CD4-positive, alpha-beta T cell treated with Interleukin-15 for 4 hours (primary cell): ENCODE measurements at places on chromosomes 16 and 17.
A peak's percentile ranks its signal among the peaks of the same experiment; 100 is the strongest.

DNA sequence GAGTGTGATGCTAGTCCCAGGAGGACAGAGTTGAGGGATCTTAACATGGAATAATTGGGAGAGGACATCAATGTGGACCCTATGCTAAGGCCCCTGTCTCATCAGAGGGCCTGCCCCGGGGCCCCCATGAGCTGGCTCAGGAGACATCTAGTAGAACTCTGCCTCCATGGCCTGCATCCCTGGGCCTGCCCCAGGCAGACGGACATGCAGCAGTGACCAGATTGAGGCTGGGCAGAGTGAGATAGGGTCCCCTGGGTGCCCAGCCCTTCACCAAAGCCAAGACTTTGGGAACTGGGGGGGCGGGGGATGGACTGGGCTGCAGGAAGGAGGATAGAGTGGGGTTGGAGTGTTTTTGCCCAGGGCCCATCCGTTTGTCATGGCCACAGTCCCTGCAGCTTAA, 115.2 kb downstream of the CCDC182 start:
- DNase-seq: no peak

- peak; percentile 6 for DNase-seq
Measured at GRCh38 chr17:29659155-29659554, 36.4 kb upstream of the CORO6 start.

DNA sequence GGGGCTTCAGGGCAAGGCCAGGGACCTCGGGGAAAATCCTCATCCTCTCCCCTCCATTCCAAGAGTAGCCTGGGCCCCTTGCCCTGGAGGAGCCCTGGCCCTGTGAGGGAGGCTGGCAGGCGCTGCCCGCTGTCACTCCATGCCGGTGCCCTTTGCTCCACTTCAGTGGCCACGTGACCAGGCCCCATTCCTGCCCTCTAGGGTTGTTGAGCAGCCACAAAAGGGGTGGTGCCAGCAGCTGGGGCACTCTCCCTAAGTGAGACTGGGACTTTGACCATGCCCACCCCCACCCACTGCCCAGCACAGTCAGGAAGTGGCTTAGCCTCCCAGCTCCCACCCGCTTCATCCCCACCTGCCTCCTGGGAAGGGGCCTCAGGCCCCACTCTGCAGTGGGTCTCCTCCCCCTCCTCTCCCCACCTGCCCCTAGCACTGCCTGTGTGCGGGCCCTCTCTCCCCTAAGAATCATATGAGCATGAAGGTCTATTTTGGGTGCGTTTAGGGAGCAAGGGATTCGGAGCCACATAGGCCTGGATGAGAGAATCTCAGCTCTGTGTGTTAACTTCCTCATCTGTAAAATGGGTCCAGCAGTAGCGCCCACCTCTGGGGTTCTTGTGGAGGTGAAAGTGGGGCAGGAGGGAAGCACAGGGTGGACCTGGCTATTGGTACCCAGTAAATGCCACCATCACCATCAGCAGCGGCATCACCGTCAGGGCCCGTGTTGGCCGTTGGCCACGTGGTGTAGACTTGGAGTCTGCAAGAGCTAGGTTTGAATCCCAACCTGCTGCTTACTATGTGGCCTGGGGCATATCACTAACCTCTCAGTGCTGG, 7.2 kb downstream of the PDK2 start:
- DNase-seq: no peak

DNA sequence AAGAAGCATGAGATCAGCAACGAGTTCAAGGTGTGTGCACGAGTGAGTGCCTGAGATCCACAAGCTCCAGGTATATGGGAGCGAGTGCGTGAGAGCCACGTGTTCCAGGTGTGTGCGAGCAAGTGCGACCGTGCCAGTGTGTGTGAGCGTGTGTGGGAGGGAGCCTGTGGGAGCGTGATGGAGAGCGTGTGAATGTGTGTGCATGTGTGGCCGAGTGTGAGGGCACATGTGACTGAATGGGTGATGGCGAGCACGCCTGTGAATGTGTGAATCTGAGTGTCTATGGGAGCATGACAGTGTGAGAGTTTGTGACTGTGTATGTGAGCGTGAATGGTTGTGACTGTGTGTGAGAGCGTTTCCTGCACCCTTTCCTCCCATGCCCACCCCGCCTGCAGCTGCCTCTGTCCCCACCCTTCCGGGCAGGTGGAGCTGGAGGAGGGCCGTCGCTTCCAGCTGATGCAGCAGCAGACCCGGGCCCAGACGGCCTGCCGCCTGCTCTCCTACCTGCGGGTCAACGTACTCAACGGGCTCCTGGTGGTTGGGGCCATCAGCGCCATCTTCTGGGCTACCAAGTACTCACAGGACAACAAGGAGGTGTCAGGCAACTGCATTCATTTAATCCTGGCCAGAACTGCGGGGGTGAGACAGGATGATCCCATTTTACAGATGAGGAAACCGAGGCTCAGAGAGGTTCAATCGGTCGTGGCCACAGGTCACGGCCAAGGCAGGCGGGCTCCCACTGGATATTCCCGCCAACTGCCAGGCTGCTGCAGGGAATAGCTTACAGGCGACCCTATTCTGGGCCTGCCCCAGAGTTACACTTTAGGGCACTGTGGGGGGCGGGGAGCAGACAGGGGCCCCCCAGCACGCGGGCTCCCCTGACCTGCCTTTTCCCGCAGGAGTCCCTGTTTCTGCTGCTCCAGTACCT, 3.7 kb downstream of the TMC8 start:
- peak; percentile 88 for DNase-seq

- no peak for DNase-seq
Measured at GRCh38 chr16:84479716-84480450, 24.6 kb downstream of the MEAK7 start.

DNA sequence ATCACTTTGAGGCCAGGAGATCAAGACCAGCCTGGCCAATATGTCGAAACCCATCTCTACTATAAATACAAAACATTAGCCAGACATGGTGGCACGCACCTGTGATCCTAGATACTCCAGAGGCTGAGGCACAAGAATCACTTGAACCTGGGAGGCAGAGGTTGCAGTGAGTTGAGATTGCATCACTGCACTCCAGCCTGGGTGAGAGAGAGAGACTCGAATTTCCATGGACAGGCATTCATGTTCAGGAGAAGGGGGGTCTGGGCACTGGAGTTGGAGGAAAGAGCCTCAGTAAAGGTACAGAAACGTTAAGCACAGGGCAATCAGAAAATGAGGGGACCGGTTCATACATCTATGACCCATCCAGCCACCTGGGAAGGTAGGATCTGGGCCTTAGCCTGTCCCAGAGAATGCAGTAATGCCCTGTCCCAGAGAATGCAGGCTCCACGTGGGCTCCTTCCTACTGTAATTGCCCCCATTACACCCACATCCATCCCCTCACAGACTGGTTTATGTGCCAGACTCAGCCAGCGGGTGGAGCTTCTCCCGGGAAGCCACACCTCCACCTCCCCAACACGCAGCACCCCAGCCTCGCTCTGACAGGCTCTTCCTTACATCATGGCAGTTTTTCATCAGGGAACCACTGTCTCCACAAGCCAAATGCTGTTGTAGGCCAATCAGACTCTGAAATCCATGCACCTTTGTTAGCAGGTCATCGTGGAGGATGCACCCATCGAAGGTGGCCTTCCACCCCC, 21.6 kb upstream of the ARL4D start:
- DNase-seq: no peak

- no peak for DNase-seq
Measured at GRCh38 chr16:89653656-89654295, 3.7 kb downstream of the CHMP1A start.

DNA sequence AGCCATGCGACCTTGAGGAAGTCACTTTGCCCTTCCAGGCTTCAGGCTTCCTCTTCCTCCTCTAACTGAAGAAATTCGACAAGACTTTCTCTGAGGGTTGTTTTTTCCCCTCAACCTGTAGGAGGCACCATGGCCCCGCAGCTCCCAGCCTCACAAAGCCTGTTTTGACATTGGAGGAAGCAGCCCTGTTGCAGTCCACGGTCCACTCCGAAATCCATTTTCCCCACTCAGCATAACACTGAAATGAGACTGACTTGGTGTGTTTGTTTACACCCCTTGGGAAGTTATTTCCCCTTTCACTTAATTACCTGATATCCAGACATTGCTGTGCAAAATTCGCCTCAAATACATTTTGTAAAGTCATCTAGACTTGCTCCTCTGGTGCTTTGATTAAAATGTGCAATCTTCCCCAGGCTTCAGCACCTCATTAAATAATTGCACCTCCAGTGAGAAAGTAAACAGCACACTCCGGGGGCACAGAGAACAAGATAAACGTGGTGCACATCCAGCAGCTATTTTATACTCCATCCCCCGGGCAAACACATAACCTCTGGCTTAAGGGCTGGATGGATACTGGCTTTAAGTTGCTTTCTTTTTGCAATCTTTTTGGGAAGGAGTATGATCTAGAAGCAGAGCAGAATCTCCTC, 41.4 kb upstream of the PIRT start:
- no peak for DNase-seq

- DNase-seq: no peak
Measured at GRCh38 chr17:76405967-76406647, 21.7 kb downstream of the SPHK1 start.

DNA sequence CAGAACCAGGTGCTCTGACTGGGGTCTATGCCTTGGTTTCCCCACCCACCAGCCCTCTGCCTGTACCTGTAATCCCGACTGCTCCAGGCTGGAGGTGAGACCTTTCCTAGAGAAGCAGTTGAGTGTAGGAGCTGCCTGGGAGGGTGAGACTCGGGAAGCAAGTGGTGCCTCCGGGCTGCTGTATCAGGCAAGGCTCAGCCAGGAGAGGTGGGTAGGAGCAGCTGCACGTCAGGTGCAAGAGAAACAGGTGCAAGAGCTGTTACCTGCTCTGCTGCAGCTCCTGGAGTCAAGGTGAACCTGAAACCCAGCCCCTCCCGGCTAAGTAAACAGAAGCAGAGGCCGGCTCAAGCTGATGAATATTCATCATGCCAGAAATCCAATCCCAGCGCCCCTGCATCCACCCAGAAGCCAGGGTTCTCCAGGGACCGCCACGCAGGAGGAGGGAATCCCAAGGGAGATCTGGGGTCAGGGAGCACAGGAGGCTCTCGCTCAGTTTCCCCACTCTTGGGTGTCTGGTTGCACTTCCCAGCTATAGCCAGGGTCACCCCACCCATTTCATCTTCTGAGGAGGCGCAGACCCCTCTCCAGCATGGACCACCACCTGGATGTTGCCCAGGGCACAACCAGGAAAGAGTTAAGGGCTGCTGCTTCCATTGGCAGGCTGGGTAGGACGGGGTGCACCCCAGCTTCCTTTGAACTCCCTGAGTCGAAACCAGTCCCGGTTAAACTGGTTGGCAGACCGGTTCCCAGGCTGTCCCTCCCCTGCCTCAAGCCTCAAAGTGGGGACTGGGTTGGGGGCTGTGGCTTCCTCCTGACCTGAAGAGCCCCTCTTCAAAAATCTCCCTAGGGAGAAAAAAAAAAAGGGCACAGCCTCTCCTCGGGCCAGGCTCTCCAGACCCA, at the start of gene PRR15L:
Gene PRR15L (minus strand): TSS at position 293 of the 900 bp plus-strand sequence. CDS start 4,649 bp downstream, outside the sequence.
- DNase-seq: no peak

DNA sequence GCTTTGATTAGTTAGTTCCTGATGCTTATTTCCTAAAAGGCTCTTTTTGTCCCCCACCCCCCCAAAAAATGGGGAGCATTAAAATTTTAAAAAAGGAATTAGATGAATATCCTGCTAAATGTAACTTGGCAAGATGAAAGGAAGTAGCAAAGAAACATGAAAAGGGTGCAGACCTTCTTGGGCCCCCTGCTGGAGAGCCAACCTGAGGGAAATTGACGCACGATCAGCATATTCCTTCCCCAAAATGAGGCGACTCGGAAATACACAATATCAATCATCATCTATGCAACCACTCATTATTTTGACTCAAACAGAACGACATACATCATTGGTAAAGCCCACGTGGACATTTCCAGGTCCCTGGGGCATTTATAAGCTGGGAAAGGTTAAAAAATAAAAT, 59.7 kb downstream of the GRIN2A start:
- no peak for DNase-seq

DNA sequence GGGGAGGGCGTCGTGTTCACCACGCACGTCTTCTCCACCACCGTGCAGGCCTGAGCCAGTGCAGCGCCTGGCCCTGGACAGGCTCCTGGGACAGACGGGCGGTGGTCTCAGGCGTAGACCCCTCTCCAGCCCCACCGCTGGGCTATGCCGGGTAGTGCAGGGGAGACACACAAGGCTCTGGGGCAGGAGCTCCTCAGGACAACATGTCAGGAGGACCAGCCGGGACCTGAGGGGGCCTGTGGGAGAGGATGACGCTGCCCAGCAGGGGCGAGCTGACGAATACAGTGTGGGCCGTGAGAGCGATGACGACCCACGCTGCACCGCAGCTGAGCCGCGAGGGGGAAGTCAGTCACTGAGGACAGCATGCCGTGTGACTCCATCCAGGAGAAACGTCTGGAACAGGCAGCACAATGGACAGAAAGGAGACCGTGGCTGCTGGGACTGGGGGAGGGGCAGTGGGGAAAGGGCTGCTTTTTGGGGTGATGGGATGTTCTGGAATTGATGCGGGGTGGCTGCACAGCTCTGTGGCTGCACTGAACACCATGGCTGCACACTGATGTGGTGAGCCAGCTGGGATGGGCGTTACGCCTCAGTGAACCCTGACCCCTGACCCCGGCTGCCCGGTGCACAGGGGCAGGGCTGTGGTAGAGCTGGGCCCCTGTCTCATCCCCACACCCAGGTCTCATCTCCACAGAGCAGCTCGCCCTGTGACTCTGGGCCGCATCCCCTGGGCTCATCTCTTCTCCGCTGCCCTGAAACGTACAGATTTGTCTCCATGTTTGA, 20.2 kb downstream of the DNASE1 start:
- DNase-seq: no peak

GRCh38 chr16:56767024-56767423, 37.1 kb downstream of the NUP93 start:
- DNase-seq: no peak

DNA sequence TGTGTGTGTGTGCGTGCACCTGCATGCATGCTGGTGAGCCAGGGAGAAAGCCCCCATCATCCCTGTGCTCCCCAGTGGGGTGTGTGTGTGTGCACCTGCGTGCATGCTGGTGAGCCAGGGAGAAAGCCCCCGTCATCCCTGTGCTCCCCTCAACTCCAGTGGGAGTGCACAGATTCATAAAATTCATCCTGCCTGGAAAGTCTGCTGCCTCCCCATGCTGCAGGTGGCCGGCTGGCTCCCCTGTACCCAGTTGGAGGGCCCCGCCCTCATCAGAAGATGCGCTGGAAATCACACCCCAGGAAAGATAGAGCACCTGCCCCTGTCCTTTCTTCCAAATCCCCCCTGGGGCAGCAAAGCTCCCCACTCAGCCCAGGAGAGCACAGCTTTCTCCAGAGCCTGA, 84.8 kb upstream of the DOC2B start:
- no peak for DNase-seq

DNA sequence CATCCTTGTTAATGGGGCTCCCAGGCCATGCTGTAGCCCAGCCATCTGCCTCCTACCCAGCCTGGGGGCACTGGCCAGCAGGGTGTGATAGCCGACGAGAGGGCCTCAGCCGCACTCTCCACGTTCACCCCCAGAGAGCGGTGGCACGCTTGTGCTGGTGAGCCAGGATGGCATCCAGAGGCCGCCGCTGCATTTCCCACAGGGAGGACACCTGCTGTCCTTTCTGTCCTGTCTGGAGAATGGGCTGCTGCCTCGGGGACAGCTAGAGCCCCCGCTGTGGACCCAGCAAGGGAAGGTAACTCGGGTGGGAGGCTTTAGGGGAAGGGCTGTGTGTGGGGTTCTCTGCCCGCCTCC, 27.4 kb downstream of the SGSM2 start:
- no peak for DNase-seq
